ENCODE measurements at places on chromosomes 1 and 21.
A peak's percentile ranks its signal among the peaks of the same experiment; 100 is the strongest.

DNA sequence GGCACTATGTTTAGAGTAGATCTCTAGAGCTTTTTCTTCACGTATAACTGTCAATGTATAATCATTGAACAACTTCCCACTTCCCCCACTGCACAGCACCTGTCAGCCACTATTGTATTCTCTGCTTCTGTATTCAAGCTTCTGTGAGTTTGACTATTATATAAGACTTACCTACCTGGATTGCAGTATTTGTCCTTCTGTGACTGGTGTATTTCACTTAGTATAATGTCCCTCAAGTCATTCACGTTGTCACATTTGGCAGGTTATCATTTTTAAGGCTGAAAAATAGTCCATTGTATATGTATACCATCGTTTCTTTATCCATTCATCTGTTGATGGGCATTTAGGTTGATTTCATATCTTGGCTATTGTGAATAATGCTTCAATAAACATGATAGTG lies 969.5 kb upstream of the B3GALT2 start:
- DNase-seq: no peak

GRCh38 chr21:43866260-43866629 lies 1.2 kb downstream of the AGPAT3 start:
- DNase-seq: peak; percentile 61

- no peak for DNase-seq
Observed at GRCh38 chr1:53963460-53963859, 17.3 kb downstream of the LRRC42 start.

DNA sequence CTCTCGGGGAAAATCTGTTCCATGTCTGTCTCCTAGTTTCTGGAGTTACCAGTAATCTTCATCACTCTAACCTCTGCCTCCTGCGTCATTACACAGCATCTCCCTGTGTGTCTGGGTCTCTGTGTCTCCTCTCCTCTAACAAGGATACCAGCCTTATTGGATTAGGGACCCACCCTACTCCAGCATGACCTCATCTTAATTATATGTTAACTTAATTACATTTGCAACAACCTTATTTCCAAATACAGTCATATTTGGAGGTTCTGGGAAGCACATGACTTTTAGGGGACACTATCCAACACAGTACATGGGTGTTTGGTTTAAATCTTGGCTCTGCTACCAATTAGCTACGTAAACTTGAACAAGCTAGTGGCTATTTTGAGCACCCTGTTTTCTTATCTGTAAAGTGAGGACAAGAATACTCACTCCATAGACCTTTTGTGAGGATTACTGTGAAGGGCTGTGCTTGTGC lies 83.9 kb upstream of the SGIP1 start:
- DNase-seq: no peak

DNA sequence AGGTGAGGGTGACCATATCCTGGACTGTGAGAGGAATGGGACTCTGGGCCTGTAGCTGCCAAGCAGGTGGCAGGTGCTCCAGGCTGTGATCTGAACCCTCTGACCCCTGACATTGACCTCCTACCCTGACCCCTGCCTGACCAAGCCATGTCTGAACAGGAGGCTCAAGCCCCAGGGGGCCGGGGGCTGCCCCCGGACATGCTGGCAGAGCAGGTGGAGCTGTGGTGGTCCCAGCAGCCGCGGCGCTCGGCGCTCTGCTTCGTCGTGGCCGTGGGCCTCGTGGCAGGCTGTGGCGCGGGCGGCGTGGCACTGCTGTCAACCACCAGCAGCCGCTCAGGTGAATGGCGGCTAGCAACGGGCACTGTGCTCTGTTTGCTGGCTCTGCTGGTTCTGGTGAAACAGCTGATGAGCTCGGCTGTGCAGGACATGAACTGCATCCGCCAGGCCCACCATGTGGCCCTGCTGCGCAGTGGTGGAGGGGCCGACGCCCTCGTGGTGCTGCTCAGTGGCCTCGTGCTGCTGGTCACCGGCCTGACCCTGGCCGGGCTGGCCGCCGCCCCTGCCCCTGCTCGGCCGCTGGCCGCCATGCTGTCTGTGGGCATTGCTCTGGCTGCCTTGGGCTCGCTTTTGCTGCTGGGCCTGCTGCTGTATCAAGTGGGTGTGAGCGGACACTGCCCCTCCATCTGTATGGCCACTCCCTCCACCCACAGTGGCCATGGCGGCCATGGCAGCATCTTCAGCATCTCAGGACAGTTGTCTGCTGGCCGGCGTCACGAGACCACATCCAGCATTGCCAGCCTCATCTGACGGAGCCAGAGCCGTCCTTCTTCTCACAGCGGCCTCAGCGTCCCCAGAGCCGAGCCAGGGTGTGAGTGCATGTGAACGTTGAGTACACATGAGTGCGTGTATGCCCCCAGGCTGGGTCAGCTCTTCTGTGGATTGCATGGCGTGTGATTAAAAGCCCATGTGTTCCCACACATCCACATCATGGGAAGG lies 3.1 kb downstream of the TMEM125 start:
- peak; percentile 15 for DNase-seq

DNA sequence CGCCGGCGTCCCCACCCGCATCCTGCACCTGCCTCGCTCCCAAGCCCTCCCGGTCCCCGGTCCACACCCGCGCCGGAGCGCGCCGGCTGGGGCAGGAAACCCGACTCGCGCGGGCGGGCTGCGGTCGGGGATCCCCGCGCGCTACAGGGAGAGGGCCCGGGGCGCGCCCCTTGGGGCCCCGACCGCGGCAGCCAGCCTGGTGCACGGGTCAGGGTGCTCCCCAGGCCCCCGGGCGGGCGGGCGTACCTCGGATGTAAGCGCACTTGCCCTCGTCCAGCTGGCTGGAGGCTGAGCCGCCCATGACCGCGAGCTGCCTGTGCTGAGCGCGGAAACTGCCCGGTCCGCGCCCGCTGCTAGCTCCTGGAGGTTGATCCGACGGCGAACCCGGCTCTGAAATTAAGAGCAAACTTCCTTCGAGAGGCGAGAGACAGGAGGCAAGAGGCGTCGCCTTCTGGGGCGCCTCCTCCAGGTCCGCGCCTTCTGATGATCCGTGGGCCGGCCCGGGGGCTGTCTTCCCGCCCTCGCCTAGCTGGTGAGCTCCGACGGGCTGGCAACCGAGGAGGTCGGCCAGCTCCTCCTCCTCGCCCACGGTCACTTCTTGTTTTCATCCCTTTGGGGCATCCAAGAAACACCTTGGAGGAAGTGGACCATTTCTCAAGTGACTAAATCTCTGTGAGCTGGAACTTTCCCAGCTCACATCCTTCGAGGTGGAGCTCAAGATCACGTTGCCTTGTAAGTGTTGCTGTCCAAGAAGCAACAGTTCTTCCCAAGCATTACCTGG lies at the start of gene NIBAN1:
NIBAN1 (minus strand) TSS at position 453 of the 781 bp plus-strand sequence; CDS start at position 301, 152 bp downstream.
- DNase-seq: peak; percentile 12

- DNase-seq: no peak
Observed at GRCh38 chr1:116185161-116185701, 74.0 kb downstream of the MAB21L3 start.

GRCh38 chr1:225694151-225694603 lies 41.3 kb upstream of the ENAH start:
- DNase-seq: no peak

DNA sequence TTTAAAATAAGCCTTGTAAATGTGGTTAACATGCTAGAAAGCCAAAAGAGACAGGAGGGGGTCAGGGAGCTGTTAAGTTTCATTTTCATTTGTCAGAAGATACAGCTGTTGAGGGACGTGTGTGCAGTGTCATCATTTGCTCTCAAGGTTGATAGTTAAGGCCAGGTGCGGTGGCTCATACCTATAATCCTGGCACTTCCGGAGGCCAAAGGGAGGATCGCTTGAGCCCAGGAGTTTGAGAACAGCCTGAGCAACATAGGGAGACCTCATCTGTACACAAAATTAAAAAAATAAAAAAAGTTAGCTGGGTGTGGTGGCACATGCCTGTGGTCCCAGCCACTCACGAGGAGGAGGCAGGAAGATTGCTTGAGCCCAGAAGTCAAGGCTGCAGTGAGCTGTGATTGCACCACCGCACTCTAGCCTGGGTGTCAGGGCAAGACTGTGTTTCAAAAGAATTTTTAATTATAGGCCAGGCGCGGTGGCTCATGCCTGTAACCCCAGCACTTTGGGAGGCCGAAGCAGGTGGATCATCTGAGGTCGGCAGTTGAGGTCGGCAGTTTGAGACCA lies 22.7 kb downstream of the ZBTB8OS start:
- DNase-seq: no peak

DNA sequence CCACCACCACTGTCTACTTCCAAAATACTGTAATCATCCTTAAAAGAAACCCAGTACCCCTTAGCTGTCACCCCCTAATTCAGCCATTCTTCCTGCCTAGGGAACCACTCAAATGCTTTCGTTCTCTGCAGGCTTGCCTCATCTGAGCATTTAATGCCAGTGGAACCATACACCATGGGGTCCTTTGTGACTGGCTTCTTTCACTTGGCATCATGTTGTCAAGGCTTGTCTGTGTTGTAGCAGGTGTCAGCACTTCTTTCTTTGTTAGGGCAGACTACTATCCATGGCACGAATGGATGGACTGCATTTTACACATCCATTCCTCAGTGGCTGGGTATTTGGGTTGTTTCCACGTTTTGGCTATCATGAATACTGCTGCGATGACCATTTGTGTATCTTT lies 28.5 kb downstream of the SH3BGR start:
- no peak for DNase-seq

DNA sequence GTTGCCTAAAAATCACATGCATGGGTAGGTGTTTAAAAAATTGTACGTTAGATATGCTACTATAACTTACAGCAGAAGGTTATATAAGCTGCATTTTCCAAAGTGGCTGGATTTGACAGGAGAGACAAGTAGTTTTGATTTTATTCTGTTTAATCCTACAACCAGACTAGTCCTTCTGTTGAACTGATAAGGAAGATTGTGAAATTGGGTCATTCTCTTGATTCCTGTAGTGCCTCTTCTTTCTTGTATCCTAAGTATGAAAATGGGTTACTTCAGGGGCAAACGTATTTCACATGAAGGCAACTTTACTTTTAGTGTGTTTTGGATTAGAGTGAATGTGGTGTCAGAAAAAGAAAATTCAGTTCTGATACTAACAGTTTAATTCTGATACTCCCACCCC lies 19.0 kb downstream of the CDC42 start:
- DNase-seq: no peak
